ENCODE measurements at places on chromosomes 7 and 10. TPM values are rescaled to one million over a fixed set of nuclear protein-coding genes. Genes with fewer than 3 reads are reported as not detected.

DNA sequence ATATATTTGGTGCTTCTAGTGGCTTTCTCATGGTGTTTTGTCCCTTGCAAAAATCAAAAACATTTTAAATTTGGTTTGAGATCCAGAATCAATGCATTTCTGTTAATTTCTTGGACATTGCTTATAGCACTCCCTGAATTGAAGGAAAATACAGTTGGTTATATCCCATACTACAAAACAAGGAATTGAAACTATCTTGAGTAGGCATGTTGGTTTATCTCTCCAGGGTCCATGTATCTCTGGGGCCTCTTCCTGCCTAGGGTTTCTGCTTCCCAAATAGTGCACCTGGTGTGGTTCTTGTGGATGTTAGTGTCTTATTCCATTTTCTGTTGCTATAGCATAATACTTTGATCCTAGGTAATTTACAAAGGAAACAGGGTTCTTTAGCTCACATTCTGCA is 212.4 kb downstream of the CAMK1D start:
- H3K27ac ChIP-seq = no peak overlapping the region
- H3K36me3 ChIP-seq = no peaks in the 10 kb centered on the region
- H3K4me1 ChIP-seq = peaks cover 33% of the 10 kb centered on the region
- no peak overlapping the region for H3K4me3 ChIP-seq

- H3K27me3 ChIP-seq = no peaks in the 10 kb centered on the region
- H3K4me3 ChIP-seq = no peak overlapping the region
- H3K4me1 ChIP-seq = peaks cover 13% of the 10 kb centered on the region
- DNase-seq = no peak
- no peaks in the 10 kb centered on the region for H3K36me3 ChIP-seq
These were observed 129.9 kb downstream of the CDH23 start for GRCh38 chr10:71526653-71527052.

GRCh38 chr7:37234928-37235327 is 213.7 kb downstream of the ELMO1 start:
- H3K27ac ChIP-seq = no peak overlapping the region
- H3K4me3 ChIP-seq = no peak overlapping the region
- H3K27me3 ChIP-seq = peaks cover 70% of the 10 kb centered on the region
- no peaks in the 10 kb centered on the region for H3K36me3 ChIP-seq
- H3K4me1 ChIP-seq = no peaks in the 10 kb centered on the region
- no peak for DNase-seq

The SPDYE9 gene
- total RNA-seq = not detected

The NPY4R2 gene
- not detected for total RNA-seq

Measured in A673 (cell line).